Activated CD8-positive, alpha-beta memory T cell treated with anti-CD3 and anti-CD28 coated beads for 1 hour (primary cell): ENCODE measurements at places on chromosomes 16 and 17.

- DNase-seq: no peak
These were observed 1.1 kb downstream of the CES2 start for GRCh38 chr16:66936462-66936861.

- no peak for DNase-seq
These were observed 11.4 kb downstream of the CFAP97D1 start for GRCh38 chr17:43791589-43791988.

DNA sequence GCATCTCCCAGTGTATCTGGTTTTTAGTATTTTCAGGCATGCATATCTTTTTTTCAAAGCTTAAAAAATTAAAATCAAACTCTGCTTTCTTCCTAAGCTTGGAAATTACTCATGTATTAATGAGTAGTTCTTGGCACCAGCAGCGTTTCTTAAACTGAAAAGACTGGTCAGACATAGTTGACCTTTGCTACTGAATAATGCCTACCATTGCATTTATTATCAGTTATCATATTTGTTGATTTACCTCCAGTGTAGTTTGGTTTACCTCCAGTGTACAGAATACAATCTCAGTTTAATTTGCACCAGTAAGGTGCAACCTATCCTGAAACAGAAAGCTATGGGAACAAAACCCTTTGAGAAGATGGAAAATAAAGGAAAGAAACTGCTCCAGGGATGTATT lies 34.5 kb upstream of the EVI2A start:
- no peak for DNase-seq

DNA sequence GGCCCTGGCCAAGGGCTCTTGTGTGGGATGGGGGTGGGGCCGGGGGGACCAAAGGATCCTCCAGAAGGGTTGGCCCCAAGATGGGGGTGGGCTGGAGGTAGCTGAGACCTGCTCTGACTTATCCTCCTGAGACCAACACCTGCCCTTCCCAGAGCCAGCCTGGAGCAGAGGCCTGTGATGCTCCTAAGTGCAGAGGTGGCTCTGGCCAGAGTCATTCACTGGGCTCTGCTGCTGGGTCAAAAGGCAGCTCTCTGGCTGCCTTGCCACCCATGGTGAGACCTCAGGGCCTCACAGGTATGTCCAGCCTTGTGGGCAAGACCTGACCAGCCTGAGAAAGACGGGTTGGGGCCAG lies 393 bp downstream of the SERPINF2 start:
- no peak for DNase-seq

DNA sequence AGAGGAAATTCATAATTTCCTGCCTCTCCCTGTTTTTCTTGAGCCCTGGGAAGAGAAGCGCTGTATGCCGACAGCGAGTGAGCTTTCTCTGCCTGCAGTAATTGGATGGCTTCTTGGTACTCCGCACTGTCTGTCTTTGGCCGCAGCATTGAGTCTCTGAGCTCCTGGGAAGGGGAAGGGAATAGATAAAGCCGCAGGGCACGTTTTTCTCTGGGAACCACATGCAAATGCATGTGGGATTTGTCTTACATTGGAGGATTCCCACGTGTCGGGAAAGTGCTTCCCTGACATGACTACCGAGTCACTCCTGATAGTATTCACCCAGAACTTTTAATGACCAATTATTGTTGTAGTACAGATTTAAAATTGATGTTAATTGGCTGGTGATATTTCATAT lies 385.9 kb downstream of the CPPED1 start:
- DNase-seq: no peak

DNA sequence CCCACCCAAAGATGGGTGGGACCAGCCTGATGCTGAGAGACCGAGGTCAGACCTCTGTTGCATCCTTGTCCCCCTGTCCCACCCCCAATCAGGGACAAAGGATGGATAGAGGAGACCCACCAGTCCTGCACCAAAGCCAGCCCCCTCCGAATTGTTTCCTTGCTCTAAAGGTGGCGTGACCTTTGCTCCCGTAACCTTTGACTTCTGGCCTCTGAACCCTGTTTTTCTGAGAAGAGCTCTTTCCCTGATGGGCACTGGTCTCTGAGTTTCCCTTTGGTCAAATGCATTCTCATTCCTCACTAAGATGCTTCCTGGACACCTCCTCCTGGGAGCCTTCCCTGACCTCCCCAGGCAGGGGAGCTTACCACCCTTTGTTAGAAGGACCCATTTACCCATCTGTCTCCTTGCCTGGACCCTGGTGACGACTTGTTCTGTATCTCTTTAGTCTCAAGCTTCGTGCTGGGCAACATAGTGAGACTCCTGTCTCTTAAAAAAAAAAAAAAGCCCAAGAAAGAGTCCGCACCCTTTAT lies 5.3 kb upstream of the NEUROD2 start:
- DNase-seq: no peak

DNA sequence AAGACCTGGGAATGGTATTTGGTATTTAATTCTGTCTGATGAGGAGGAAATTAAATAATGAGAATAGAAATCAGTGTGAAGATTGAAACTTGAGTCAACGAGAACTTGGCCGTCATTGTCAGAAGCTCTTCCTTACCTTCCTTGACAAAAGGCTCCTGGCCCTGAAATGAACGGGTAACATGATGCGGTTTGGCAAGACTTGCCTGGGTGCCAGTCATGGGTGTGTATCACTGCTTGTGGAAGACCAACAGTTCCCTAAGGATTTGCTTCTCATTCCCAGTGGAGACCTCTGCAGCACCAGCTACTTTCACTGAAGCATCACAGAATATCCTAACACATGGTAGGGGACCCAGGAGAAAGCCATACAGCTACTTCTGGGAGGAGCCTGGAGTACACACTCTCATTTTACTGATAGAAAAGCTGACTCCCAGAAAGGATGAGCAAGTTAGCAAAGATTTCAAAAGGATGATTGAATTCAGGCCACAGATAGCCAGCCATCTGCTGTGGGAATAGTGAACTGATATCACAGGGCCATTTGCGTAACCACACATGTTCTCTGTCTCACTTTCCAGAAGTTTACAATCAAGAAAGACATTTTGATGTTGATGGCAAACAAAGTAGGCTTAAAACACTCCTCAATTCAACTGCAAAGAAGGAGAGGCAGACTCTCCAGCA lies 258.1 kb upstream of the SALL1 start:
- no peak for DNase-seq
